ENCODE measurements at places on chromosomes 7 and 10.

- DNase-seq, result no peak
Measured at GRCh38 chr10:32386623-32387260, 39.8 kb upstream of the EPC1 start.

DNA sequence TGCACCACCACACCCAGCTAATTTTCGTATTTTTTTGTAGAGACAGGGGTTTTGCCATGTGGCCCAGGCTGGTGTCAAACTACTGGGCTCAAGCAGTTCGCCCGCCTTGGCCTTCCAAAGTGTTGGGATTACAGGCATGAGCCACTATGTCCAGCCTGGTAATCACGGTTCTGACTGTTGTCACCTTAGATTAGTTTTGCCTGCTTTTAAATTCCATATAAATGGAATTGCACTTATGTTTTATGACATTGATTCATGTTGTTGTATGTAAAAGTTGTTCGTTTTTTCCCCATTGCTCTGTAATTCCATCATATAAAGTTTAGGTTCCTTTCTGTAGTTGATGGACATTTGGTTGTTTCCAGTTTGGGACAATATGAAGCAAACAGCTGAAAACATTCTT, 106.0 kb downstream of the CAMK1D start:
- DNase-seq, result no peak

- DNase-seq, result no peak
Measured at GRCh38 chr10:88962336-88962735, 9.8 kb upstream of the ACTA2 start.

DNA sequence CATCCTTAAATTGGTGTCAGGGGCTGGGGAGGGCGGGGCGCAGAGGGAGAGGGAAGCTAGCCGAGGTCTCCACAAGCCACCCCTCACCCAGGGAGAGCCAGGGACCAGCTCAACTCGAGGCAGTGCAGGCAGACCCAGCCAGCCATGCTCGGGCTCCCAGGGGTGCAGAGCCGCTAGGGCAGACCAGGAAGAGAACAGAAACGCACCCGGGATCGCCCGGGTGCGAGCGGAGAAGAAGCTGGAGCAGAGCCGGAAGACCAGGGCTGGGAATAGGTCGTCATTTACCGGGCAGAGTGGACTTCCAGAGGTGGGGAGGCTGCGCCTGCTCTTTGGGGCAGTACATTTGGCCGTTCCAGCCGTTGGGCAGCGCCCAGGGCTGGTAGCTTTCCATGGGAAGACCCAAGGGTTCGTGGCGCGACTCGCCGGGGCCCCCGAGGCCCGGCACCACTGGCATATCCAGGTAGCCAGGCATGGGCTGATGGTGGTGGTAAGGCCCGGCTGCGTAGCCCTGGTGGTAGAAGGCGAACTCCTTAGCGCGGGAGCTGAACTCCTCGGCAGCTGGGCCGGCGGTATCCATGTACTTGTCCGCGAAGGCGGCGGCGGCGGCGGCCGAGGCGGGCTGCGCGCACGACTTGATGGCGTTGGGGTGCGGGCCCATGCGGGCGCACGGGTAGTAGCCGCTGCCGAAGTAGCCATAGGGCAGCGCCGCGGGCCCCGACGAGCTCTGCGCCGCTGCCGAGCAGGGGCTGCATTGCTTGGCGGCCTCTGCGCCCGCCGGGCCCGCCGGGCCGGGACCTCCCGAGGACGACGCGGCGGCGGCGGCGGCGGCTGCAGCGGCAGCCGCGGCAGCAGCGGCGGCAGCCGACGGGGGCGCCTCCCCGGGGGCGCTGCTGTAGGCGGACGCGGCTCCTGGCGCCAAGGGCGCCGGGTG, 755 bp downstream of the HOXA13 start:
- DNase-seq, result no peak

DNA sequence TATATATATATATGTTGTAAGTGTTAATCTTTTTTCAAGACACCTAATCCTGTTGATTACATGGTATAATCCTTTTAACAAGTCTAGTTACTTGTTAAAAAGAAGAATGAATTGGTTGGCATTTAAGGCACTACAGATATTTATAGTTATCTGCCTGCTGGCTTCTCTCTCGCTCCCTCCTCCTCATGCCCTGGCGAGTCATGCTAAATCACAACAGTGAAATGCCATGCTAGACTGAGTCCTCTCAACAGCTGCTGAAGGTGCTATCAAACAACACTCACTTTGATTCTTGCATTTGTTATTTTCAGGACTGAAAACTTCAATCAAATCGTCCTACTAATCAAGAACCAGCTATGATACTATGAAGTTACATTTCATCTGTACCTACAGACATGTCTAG, 15.4 kb downstream of the NRAP start:
- no peak for DNase-seq

DNA sequence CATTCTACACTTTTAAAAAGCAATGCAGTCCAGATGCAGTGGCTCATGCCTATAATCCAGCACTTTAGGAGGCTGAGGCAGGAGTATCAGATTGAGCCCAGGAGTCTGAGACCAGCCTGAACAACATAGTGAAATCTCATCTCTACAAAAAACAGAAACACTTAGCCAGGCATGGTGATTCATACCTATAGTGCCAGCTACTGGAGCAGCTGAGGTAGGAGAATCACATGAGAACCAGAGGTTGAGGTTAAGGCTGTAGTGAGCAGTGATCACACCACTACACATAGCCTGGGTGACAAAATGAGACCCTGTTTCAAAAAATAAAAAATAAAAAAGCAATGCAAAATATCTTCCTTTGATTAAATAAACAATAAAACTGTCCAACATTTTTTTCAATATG, 205.2 kb downstream of the GRM8 start:
- no peak for DNase-seq

GRCh38 chr10:16950656-16951601, 133.7 kb upstream of the RSU1 start:
- peak; percentile 34 for DNase-seq

DNA sequence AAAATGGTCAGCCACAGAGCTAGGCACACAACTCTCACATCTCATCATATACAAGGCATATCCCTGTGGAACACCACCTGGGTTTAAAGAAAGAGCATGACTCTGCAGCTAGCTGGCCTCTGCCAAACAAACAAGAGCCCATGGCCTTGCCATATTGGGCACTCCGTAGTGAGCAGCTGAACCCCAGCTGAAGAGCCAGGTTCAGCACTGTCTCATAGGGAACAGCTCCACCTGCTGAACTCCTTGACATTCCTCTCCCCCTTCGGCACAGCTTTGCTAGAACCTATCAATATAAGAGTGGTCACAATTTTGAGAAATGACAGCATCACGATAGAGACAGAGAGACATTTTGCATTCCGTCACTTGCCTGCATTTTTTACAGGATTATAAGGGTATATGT, 20.0 kb downstream of the SORCS1 start:
- DNase-seq, result no peak

DNA sequence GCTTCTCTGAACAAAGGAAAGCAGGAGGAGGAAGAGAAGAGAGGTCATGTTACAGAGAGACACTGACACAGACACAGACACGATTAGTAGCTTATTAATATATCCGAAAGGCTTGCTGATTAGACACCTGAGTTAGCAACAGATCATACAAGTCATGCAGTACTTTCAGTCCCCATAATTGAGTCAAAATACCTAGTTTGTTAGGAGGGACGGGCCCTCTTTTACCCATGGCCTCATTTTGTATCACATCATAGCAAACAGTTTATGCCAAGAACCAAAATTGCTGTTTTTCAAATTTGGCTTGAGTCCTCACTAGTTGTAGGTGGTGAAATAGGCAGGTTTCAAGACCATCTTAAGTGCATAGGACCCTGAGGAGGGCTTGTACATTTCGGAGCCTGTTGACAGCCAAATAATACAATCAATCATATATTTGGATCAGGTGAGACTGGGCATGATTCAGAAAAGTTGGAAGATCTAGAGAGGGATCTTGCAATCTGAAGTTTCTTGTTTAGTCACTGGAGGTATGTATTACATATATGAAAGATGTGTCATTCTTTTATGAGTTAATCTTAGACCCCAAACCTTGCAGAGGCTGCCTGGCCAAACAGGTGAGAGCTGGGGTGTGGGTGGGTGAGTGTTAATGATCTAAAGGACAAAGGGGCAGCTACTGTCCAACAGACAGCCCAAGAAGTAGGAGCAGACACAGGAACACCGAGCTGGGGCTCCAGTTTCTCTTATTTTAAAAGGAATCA, 65.4 kb downstream of the PRPF18 start:
- no peak for DNase-seq

DNA sequence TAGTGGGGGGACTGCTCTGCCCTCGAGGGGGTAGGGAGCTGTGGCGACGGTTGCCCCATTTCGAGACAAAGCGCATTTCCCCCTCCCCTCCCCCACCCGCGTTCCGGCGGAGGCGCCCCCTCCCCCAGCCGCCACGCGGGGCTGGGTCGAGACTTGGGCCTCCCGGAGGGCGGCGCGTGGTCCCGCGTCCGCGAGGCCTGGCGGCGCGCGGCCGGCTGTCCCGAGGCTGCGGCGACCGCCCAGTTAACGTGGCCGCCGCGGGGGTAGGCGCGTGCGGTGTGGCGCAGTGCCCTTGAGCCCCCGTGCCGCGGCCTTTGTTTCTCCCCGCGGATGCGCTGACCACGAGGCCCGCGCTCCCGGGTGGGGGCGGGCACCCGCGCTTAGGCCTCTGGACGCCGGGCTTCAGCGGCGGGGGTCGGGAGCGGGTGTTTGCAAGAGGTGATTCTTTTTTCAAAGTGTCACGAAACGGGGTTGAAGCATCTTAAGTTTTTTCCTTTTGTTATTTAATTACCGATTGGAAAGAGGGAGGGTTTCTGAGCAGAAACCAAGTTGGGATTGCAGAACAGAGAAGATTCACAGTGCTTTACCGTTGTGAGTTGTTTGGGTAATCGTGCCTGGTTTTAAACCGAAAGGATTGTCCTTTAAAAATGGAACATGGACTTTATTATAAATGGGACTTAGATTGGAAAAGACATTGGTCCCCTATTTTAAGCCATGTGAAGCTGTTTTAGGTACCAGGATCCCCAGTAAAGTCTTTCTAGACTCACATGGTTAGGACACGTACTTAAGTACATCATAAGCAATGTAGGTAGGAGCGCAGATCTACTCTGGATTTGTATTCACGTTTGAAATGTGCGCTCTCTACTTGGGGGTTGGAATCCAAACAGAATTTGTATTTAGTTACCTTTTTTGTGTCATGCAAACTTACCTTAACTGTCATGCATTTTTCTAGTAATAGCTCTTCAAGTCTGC, 760 bp downstream of the CBX3 start:
- DNase-seq, result no peak

DNA sequence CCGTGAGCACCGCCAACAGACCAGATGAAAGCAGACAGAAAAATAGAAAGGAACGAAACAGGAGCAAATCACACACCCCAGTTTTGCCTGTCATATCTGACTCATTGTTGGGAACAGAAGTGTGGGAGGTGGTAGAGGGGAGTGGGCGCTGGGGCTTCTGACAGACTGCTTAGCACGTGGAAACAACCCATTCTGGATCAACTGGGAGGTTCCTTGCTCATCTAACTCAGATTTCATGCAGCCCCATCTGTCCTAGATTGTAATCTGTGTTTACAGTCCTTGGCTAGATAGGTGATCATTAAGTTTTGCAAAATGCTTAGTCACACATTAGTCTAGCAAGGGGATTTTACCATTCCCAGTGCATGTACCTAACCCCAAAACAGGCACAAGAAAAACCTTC, 154.1 kb downstream of the NRP1 start:
- DNase-seq, result no peak

GRCh38 chr10:59315465-59315864, 46.9 kb downstream of the FAM13C start:
- DNase-seq, result no peak

- DNase-seq, result no peak
Measured at GRCh38 chr10:124494046-124494807, 32.6 kb downstream of the LHPP start.

GRCh38 chr7:83832009-83832408, 183.1 kb upstream of the SEMA3E start:
- DNase-seq, result no peak

GRCh38 chr7:94669773-94670495, 14.0 kb upstream of the SGCE start:
- DNase-seq, result no peak

GRCh38 chr7:47635091-47636080, 53.5 kb upstream of the TNS3 start:
- no peak for DNase-seq

Measured in HAP-1 (cell line).